ENCODE measurements at places on chromosomes 13 and 19. TPM values are rescaled to one million over a fixed set of nuclear protein-coding genes. Genes with fewer than 3 reads are reported as not detected.

DNA sequence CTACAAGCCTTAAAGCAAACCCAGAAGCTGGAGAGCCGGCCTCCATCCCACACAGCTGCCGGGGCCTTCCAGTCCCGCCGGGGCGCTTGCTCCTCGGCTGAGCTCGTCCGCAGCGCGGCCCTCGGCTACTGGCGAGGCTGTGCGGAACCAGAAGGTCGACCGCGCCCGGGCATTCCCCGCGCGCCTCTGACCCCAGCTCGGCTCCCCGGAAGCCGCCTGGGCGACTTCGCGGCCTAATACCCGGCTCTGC is 863 bp downstream of the ANKRD10 start:
- no peak for DNase-seq

The PLIN5 gene
- total RNA-seq: 0.41 TPM

The PSG7 gene
- not detected for total RNA-seq

The PRSS57 gene
- total RNA-seq: not detected

The SPATA13 gene
- total RNA-seq: 65.0 TPM

DNA sequence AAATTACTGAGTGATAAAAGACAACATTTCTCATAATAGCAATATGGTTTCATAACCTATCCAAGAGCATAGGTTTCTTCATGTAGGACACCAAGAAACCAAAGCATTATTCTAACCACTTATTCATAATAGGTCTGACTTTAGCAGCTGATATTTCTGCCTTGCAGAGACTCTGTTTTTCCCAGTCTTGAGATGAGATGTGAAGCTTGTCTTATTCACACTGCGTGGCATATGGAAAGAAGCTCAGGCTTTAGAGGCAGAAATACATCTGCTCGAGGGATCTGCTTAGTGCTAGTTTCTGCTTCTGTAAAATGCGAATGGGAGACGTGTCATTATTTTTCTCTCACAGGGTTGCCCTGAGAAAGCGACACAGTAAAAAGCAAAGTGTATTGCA is 232.0 kb upstream of the SPRY2 start:
- no peak for DNase-seq

DNA sequence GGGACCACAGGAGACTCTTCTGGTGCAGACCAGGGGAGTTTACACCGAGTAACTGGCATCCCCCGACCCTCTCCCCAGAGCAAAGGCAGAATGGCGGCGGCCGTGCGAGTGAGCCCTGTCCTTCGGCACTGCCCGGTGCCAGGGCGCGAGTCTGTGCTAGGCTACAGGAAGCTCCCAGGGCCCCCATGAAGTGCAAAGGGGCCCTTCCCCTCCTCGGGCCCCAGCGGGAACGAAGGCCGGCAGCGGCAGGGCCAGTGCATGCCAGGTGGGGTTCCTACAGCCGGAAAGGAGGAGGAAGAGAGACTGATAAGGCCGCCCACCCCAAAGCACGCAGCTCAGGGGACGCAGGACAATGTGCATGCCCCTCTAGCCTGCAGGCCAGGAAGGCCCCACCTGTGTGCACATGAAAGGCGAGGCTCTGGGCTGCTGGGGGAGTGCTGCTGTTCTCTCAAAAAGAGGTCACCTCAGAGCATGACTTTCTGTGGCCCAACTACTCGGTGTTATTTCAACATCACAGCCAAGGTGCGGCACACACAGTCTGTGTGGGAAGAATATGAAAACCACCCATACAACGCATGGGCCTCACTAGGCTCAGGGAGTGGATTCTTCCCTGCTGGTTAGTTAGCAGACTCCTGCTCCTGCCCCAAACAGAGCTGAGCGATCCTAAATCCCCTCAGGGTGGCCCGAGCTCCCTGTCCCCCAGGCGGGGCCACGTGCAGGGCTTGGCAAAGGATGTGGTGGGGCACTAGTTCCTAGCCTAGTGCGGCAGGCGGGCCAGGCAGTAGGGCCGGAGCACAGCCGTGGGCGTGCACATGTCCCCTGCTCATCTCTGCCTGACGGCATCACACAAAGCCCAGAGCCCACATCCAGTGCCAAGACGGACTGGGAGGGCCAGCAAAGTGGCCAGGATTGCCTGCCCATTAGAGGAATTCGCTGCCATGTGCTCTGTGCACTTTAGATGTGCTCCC is 28.4 kb upstream of the TIMM44 start:
- DNase-seq: no peak

- DNase-seq: no peak
Observed at GRCh38 chr13:95474992-95475391, 77.5 kb upstream of the CLDN10 start.
